ENCODE measurements at places on chromosomes 4 and X.

DNA sequence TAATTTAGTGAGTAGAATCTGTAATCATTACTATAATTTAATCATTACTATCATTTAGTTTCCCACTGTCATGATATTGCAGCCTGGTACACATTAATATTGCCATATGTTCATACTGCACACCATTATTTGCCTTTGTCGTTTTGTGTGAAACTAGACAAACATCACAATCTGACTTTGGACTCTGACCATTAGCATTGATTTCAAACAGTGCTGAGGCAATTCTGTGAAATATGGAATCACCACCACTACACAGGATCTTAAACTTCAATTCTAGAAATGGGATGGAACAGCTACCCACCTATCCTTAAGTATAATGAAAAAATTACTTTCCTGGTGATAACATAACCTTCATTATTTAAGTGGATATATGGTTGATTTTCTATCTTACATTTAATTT is 98.3 kb downstream of the SORBS2 start:
- DNase-seq, result no peak

DNA sequence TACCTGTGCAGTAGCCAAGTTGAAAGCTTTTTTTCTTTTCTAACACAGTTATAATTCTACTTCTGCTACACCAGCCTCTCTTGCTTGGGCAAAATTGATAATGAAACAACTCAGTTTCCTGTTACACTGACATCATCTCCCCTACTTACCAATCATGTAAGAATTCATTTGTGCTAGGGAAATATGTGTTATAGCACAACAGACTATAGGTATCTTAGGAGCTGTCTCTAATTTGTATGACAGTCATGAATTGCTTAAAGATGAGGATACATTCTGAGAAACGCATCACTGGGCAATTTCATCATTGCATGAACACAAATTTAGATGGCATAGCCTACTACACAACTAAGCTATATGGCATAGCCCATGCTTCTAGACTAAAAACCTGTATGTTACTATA is 246.3 kb upstream of the ANKRD50 start:
- no peak for DNase-seq

- DNase-seq, result no peak
These were observed 377.5 kb downstream of the KCNIP4 start for GRCh38 chr4:21571100-21571499.

- no peak for DNase-seq
These were observed 90.8 kb upstream of the SHISA3 start for GRCh38 chr4:42306221-42307109.

DNA sequence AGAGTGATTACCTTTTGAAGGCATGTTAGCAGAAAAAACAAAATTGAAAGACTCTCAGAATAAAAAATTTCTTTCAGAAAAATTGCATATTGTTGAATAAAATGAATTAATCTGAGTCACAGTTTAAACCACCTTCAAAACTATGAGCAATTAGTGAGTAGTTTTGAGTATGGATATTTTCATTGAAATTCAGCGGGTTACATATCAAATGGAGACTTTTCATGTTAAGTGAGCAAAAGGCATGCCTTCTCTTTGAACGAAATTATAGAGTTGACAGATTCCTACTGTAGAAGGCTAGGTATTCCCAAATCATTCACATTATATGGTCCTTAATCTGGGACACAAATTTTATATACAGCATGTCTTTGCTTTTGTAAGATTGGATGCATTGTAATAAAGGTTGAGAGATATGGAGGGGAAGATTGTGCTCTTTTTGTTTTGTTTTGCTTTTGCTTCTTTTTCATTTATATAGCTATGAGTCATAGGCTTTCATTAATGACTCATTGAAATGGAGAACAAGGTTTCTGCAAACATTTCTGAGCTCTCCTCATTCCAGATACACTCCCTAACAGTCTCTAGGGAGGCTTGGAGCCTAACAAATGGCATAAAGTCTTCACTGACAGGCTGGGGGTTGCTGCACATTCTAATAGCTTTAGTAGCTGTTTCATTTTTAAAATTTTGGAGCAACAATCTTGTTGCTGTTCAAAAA is 21.6 kb downstream of the PCDH18 start:
- DNase-seq, result peak; percentile 82

Measured in HT1080 (cell line).